Calu3 (cell line): ENCODE measurements at places on chromosomes 1 and 21.

DNA sequence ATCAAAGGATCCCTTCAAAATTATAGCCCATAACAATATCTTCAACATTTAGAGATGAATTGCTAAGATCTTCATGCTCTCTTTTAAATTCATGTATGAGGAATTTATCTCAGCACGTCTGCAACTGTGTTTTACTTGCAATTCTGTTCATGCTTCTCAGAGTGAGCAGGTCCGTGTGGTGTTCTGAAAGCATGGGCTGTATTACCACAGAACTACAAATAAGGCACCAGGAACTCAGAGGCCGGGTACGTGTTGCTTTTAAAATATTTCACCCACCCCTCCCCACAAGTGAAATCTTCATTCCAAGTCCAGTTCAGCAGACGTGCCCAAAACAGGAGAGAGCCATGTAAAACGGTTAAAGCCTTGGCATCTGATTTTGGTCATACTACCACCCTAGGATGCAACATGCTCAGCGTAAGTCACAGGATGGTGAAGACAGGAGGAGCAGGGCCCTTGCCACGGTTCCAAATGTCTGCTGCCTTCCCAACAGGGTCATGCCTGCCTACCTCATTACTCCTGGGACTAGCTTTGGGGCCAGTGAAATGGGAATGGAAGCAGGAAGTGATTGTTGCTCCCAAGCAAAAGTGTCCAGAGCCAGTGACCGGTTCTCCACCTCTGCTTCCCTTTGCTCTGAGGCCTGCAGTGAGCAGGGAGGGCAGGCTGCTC lies 133.7 kb downstream of the PTPN14 start:
- DNase-seq, result no peak

- no peak for DNase-seq
Measured at GRCh38 chr1:206761159-206761768, 9.3 kb upstream of the IL19 start.

DNA sequence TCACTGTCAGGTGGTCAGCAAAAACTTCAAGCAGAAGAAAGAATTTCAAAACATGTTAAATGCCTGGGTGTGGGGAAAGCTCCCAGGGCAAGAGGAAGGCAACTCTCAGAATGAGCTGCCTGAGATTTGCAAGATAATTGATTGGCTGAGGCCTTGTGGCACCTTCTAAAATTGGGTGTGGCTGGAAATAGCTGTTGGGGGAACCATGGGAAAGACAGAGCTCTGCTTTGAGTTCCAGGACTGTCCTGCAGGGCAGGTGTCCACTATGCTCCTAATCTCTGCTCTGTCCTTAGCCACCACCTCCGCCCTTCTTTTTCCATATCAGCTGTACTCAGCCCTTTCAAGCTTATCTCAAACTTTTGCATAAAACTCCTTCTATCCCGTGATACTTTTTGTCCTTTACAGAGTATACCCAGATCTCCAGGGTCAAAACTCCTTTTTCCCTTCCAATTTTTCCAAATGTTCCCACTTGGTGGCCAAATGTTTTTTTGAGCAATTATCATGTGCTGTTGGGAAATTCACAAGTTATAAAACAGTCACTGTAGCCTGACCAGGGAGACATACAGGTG lies 23.8 kb upstream of the PPP2R5A start:
- peak; percentile 27 for DNase-seq

GRCh38 chr1:62588000-62588399 lies 9.3 kb upstream of the ANGPTL3 start:
- no peak for DNase-seq

- DNase-seq, result no peak
Measured at GRCh38 chr21:27329255-27329851, 362.5 kb upstream of the ADAMTS5 start.

DNA sequence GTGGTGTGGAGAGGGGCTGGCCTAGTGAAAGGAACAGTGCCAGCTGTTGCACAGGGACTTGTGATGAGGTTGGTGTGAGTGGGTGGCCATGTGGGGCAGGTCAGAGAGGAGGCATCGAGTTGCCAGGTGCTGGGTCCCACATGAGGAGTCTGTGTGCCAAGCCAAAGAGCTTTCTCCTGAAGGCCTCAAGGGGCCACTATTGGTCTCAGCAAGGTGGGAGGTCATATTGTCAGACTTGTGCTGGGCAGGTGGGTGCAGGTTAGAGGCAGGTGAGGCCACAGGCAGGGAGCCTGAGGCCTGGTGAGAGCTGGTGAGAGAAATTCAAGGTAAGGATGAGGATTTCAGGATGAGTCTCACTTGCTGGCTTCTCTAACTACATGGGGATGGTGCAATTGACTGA lies 256.8 kb downstream of the DISC1 start:
- no peak for DNase-seq

DNA sequence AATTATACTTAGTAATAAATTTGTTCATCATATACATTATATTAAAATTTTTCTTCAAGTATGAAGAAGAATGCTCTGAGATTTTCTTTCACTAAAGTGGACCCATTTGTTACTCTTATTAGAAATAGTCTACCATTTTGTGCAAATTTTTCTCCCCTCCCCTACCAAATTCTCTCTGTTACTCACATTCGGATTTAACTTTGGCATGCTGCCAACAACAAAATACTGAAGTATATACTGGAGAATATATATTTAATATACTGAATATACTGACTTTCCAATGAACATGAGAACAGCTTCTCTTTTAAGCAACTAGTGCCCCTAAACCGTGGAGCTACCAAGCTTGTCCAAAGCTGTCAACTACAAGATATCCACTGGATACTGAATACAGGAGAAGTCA lies 57.2 kb downstream of the CENPF start:
- DNase-seq, result no peak

DNA sequence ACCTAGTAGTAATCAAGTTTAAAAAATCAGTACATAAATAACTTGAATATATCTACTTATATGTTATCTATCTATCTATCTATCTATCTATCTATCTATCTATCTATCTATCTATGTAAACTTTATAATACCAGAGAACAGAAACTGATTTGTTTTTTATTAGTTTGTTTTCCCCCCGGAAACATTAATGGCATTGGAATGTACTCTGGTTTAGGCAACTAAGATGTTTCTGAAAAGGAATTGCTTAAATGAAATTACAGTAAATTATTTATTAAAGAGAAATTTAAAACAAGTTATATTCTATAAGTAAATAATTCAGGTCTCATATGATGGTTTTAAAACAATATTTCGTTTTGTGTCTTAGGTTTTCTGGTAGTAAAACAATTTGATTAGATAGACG lies 681.0 kb upstream of the ADAMTS5 start:
- no peak for DNase-seq

DNA sequence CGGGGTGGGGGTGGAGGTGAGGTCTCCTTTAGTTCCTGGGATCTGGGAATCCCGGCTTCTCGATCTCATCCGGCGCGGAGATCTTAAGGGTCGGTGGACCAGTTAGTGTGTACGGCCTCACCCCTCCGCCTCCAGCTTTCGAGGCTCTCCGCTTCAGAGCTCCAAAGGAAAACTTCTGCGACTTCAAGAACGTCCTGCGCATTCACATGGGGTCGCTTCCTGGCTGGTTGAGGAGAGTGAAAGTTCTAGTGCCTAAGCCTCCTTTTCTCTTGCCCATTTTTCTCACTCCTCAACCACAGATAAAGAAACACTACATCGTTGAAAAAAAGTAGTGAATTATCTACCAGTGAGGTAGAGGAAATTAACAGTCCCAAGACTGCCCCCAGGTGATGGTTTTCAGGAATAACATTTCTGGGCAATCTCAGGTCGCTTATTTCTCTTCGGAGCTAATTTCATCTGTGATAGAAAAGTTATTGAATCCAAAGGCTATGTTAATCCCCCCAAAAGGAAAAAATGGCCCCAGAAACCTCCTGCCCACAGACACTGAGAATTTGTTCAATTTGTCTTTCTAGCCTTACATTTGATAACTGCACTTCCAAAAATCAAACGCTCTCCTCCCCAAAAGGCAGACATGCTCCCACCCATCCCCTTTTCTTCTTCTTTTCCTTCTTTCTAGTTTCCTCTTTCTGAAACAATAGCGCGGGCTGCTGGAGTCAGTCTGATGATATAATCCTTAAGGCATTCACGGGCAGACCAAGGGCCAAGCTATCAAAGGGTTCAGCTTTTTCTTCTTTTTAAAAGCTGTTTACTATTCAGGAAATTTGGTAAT lies 20.6 kb upstream of the TBX15 start:
- DNase-seq, result peak; percentile 58

- peak; percentile 80 for DNase-seq
Measured at GRCh38 chr1:61337981-61338848, 255.9 kb downstream of the NFIA start.

DNA sequence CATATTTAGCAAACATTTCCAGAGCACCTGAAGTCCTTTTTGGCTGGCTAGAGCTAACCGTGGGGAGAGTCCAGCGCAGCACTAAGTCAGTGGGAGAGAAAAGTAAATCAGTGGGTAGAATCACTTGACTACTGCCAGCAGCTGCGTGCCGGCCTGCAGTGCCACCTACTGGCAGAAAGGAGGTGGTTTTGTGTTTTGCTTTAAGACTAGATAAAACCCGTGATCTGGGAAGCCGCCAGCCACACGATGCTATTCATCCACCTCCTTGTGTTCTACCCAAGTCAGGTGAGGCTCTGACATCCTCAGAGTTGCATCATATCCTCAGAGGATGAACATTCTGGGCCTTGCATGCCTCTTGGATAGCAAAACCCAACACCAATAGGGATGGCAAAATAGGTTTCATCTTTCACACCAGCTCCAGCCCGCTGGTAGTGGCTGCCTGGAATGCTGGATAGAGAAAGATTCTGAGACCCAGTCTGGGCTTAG lies 14.1 kb upstream of the HEYL start:
- peak; percentile 70 for DNase-seq

- no peak for DNase-seq
Measured at GRCh38 chr1:177116941-177117340, 47.6 kb downstream of the ASTN1 start.

DNA sequence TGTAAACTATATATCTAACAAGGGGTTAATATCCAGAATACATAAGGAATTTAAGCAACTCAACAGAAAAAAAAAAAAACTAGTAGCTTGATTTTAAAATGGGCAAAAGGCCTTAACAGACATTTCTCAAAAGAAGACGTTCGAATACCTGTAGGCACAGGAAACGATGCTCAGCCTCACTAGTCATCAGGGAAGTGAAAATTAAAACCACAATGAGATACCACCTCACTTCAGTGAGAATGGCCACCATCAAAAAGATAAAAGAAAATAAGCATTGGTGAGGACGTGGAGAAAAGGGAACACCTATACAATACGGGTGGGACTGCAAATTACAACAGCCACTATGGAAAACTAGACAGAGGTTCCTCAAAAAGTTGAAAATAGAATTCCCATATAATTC lies 37.3 kb downstream of the NPHP4 start:
- no peak for DNase-seq

DNA sequence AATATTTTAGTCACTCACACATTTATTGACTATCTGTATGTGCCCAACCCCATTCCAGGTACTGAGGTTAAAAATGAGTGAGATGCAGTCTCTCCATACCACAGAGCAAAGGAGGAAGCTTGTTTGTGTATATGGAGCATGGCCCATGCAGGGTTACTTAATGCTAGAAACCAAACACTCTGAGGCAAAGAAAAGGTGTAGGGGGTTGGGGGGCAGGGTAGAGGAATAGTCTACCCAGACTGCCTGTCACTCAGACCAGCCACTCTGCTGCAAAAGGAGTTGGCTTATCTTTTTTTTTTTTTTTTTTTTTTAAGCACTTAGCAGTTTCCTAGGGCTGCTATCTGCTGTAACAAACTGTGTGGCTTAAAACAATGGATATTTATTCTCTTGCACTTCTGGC lies 19.8 kb downstream of the PGM1 start:
- no peak for DNase-seq
